Panc1 (cell line): ENCODE measurements at places on chromosomes 5 and 9.

GRCh38 chr5:59067956-59068656 is 485.2 kb downstream of the RAB3C start:
- no peak for DNase-seq

DNA sequence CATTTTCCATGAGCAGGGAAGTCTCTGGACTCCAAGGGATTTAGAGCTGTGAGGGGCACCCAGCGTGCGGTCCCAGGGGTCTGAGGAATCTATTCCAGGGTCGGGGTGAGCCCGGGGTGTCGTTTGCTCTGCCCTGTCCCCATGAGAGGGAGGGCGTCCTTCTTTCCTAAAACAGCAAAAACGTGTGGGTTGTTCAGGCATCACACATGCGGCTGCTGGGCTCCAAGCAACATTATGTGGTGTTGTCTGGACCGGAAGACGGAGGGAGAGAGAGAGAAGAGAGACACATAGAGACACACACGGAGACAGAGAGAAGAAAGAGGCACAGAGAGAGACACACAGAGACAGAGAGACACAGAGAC is 42.7 kb upstream of the COL5A1 start:
- DNase-seq, result no peak

DNA sequence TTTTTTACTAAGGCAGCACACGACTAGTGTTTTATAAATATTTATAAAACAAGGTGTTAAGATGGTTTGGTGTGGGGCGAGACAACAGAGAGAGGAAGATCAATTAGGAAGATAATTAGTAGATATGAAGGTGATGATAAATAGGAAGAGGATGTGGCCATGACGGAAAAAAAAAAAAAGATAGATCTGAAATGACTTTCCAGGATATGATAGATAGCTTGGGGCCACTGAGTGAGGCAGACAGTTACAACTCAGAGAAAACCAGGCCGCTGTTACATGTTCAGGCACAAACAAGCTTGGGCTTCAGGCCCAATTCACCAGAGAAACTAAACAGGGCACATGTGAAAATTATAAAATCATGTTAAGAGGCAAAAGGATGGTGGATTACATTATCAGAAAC is 43.2 kb downstream of the KIAA0825 start:
- DNase-seq, result no peak

- DNase-seq, result no peak
These were observed 434.1 kb downstream of the RAB3C start for GRCh38 chr5:59016925-59017324.

DNA sequence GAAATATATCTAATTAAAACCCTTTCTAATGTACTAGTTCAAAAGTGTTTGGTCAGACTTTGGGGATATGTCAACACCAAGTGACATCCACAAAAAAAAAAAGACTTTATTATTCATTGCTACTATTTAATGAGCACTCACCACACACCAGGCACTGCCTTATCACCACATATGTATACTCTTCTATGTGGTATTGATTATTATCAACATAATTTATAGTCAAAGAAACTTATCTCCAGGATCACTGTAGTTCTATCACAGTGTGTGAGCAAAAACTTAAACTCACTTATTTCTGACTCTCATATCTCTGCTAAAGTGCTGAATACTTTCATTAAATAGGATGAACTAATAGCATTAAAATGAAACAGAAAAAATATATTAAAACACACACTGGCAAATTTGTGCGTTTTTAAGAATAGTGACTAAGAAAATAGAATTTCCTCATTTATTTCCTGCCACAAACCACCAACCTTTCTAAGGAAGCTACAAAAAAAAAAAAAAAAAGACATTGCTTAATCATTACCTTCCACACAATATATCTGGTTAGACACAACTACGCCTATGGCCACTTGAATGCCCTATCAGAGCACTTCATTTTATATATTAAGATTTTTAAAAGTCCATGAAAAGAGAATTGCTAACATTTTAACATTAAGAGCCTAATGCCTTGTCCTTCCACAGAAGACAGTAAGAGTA is 12.8 kb downstream of the SLCO4C1 start:
- no peak for DNase-seq

- DNase-seq, result no peak
These were observed 85.4 kb downstream of the KCNN2 start for GRCh38 chr5:114447084-114447773.

GRCh38 chr9:125255781-125256391 is 5.7 kb upstream of the GAPVD1 start:
- no peak for DNase-seq

GRCh38 chr9:18566121-18566520 is 92.2 kb downstream of the ADAMTSL1 start:
- DNase-seq, result peak; percentile 2

GRCh38 chr5:150574818-150575547 is 65.5 kb upstream of the SYNPO start:
- DNase-seq, result no peak

- DNase-seq, result no peak
These were observed 323.4 kb downstream of the CHSY3 start for GRCh38 chr5:130227699-130228098.

- no peak for DNase-seq
These were observed 417.5 kb upstream of the ADAMTSL1 start for GRCh38 chr9:18056269-18056992.

DNA sequence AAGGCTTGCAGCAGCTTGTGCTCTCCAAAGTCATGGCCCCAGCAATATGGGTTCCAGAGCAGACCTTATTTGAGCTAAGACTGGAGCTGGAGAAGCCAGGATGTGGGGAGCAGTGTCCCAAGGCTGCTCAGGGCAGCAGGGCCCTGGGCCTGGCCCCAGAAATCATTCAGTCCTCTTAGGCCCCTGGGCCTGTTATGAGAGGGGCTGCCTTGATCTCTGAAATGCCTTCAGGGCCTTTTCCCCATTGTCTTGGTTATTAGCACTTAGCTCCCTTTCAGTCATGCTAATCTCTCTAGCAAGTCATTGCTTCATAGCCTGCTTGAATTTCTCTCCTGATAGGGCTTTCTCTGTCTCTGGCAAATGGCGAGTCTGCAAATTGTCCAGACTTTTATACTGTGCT is 9.1 kb downstream of the CATSPER3 start:
- no peak for DNase-seq

GRCh38 chr5:79255786-79256557 is 20.0 kb downstream of the JMY start:
- no peak for DNase-seq

- DNase-seq, result no peak
These were observed 159.7 kb upstream of the VLDLR start for GRCh38 chr9:2461892-2462291.

DNA sequence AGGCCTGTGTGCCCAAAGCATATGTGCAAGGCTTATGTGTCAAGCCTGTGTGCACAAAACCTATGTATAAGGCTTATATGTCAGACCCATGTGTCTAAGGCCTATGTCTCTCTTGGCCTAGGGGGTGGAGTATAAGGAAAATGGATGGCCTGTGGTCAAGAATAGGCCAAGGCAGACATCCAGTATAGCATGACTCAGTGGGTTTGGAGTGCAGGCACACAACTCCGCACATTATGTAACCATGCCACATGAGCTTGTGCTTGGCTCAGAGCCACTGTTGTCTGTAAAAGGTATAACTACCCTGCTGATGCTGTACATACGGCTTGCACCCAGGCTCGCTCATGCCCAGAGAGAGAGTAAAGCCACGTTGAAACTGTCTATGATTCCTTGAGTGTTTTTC is 626.4 kb upstream of the NUDT12 start:
- no peak for DNase-seq

GRCh38 chr5:143153332-143154119 is 250.0 kb downstream of the NR3C1 start:
- DNase-seq, result no peak

DNA sequence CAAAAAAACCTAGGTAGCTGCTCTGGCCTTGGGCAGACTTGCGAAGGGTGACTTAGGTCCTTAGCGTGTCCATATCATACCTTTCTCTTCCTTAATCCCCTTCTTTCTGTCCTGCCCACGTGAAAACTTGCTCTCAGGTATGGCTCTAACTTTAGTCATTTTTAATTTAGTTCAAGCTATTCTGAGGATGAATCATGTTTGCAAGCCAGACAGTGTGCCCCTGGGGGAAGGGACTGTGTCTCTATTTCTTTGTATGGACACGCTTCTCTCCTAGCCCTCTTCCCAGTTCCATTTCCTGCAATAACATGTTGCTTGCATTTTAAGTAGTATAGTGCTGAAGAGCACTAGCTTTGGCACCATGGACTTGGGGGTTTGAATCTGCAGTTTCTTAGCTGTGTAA is 120.6 kb downstream of the PTTG1 start:
- no peak for DNase-seq
